ENCODE measurements at places on chromosomes 7 and 10.

DNA sequence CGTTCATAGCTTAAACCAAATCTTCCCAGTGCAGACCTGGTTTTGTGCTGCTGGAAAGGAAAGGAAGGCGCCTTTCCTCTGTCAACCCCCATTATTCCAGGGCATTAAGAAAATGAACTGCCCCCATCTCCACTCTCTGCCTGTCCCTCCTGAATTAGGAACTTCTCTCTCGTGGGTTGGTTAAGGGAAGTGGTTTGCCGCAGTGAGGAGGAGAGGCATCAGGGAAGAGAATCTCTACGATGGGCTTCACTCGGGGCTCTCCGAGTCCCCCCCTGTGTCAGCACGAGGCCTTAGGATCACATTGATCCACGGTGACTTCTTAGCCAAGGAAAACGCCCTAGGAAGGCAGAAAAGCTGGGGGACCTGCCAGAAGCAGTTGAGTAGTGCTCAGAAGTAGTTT, 53.9 kb upstream of the LYZL2 start:
- DNase-seq = no peak

GRCh38 chr7:34073676-34074075, 168.3 kb downstream of the BMPER start:
- DNase-seq = no peak

DNA sequence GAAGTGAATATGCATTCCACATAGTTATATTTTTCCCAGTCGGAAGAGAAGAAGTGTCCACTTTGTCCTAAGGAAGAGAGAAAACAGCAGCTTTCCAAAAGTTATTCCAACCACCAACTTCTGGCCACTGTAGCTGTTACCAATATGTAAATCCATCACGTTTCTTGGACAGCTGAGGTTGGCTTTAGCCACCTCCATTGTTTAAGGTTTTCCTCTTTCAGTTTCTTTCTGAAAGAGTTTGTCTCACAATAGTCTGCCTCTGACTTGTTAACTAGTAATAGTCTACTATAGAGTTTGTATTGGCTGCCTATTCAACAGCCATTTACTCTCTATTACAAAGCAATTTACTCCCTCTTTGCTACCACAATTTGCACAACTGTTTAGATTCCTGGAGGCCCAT, 457.6 kb upstream of the LRRN3 start:
- no peak for DNase-seq

GRCh38 chr7:54782829-54783228, 23.8 kb upstream of the SEC61G start:
- no peak for DNase-seq

DNA sequence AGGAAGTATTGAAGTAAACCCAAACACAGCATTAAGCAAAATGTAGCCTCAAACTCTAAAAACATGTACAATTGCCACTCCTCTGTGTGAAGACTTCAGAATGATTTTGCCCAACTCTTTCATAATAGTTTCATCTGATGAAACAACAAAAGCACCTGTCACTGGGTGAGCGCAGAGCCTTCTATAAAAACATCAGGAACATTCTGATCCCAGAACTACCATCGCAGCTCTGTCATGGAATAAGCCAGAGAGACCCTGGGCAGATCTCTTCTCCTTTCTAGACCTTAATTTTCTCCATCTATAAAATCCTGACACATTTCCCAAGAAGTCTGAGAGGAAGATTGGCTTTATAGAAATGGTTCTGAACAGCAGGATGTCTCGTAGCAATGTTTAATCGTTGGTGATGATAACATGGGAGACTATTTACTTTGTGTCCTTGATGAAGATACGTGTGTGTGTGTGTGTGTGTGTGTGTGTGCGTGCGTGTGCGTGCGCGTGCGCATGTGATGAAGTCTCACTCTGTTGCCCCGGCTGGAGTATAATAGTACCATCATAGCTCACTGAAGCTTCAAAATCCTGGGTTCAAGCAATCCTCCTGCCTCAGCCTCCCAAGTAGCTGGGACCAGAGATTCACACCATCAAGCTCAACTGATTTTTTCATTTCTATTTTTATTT, 198.0 kb downstream of the KIAA1217 start:
- DNase-seq = no peak

DNA sequence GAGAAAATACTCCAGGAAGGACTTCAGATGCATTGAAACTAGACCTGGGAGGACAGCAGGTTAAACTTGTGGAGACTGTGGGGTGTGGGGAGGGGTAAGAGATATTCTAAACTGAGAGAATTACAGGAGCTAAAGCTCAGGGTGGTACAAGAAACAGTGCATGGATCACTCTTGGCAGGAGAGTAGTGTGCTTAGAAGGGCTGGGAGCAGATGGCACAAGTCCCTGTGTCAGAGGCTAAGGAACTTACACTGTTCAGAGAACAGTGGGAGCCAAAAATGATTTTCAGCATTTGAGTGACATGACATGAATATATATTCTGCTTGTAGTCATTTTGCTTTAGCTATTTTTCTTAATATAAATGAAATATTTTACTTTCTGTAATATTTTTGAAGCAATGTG, 36.0 kb upstream of the LAMB1 start:
- DNase-seq = no peak
